Stimulated activated CD8-positive, alpha-beta memory T cell treated with anti-CD3 and anti-CD28 coated beads, Interleukin-4, amount 100 ng/mL, for 4 hours (primary cell): ENCODE measurements at places on chromosomes 13 and 19.

- no peak for DNase-seq
Measured at GRCh38 chr19:23992348-23992747, 77.7 kb downstream of the ZNF726 start.

DNA sequence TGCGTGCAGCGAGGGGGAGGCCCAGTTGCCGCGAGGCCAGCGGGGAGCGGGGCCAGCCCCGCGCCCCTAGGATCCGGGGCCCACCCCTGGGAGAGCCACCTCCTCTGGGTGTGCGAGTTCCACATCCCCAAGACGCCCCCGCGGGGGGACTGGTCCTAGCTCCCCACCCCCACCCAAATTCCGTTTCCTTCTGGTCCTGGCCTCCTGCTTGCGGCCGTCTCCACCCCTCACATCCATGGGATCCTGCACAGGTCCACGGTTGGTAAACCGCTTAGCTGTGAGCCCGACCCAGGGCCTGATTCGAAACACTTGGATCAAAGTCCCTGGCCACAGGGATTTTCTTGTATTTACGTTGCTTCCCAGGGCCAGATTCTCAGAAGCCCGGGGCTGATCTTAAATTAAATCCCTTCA is 324 bp upstream of the FBXO17 start:
- no peak for DNase-seq

- no peak for DNase-seq
Measured at GRCh38 chr13:85379433-85379832, 419.8 kb downstream of the SLITRK6 start.

GRCh38 chr19:38199340-38199739 is 24.7 kb downstream of the DPF1 start:
- no peak for DNase-seq

DNA sequence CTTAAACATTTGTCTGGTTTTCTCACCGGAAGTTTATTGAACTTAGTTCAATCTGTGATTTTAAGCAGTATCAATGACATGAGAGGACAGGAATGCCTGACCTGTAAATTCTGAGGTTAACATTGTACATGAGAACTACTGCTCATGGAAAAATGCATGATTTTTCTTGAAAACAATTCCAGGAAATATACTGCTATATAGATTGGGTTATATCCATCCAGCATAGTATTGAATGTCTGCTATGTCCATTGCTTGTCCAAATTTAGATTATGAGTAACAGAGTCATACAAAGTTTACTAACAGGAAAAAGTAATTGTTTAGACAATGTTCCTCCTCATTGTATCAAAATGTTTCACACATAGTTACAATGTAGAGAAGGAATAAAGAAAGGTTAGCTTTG is 606.8 kb downstream of the DACH1 start:
- DNase-seq = no peak

DNA sequence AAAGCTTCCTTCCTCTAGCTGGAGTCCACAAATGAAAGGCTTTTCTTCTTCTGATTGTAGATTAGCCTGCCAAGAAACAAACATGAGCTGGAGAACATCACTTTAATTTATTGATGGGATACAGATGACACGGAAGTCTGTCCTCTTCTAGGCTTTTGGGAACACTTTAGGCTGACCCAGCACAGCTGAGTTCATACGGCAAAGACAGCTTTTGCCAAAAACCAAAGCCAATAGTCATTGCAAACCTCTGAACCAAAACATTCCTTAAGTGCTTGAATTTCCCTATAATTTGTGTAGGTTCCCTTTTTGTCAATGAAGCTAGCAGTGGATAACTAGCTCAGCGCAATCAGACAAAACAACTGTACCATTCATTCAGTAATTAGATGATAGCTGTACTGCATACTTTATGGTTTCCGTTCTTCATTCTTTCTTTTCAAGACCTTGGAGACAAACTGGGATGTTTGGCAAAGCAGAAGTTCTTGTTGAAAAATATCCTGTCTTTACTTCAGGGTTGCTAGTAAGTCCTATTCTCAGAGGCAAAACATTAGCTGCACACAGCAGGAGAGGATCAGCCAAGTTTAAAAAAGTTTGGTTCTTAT is 95.7 kb upstream of the SPRY2 start:
- DNase-seq = no peak

GRCh38 chr19:44765033-44765948 is 12.4 kb upstream of the CBLC start:
- DNase-seq = no peak

GRCh38 chr19:46901701-46902401 is 41.1 kb downstream of the ARHGAP35 start:
- DNase-seq = no peak

DNA sequence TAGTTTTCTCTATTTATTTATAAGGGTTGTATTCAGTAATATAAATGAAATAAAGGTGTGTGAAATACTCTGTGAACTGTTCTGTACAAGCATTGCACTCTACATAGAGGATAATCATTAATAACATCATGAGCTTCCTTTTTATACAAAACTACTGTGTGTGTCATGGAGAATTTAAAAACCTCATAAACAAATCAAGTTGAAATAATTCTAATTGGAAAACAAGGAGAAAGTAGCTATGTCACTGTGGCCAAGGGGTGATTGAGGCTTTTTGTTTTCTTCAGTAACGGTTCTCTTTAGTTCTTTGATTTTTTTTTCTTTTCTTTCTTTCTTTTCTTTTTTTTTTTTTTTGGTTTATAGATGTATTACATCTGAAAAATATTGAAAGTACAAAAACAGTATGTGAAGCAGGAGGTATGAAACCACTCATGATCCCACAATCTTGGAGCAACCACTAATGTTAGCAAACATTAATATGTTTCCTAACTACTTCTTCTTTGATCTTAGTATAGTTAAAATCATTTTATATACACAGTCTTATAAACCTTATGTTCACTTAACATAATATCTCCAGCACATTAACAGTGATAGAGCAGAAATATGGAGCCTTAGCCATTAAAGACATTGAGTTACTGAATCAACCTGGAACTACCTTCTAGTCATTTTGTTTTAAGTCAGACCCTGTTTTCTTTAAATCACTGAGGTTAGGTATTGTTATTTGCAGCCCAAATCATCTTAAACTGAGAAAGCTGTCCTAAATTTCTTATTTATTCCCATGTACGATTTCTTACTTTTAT is 45.4 kb downstream of the WDFY2 start:
- no peak for DNase-seq

GRCh38 chr19:46571495-46571894 is 29.6 kb upstream of the CALM3 start:
- DNase-seq = no peak

DNA sequence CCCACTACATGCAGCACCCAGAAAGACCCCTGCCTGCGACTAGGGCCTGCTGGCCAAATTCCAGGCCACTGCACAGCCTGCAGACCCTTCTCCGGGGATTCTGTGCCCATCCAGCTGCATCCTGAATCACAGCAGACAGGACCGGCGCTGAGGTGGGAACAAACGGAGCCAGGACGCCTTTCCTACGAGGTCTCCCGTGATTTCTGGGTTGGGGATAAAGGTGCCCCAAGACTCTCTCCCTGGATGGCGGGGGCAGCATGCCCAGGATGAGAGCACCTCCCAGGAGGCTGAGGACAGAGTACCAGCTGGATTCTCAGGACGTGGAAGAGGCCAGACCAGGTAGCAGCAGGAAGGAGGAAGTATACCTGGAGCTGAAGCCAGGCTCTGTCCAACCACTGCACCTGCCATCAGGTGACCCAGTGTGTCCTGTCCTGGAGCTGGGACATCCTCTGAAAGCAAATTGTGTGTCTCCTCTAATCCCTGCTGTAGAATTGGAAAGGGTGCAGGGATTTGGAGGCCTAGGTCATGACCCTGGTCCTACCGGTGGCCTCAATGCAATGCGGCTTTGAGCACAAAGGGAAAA is 3.4 kb upstream of the FUT5 start:
- DNase-seq = no peak

GRCh38 chr19:47315125-47315821 is 5.6 kb downstream of the C5AR1 start:
- no peak for DNase-seq

- DNase-seq = no peak
Measured at GRCh38 chr13:76307142-76307541, 579.1 kb downstream of the KCTD12 start.

- DNase-seq = no peak
Measured at GRCh38 chr19:14089662-14090508, 666 bp downstream of the SAMD1 start.

GRCh38 chr13:79427265-79427664 is 21.2 kb upstream of the RBM26 start:
- DNase-seq = no peak

GRCh38 chr19:43560687-43561086 is 14.6 kb downstream of the XRCC1 start:
- no peak for DNase-seq

DNA sequence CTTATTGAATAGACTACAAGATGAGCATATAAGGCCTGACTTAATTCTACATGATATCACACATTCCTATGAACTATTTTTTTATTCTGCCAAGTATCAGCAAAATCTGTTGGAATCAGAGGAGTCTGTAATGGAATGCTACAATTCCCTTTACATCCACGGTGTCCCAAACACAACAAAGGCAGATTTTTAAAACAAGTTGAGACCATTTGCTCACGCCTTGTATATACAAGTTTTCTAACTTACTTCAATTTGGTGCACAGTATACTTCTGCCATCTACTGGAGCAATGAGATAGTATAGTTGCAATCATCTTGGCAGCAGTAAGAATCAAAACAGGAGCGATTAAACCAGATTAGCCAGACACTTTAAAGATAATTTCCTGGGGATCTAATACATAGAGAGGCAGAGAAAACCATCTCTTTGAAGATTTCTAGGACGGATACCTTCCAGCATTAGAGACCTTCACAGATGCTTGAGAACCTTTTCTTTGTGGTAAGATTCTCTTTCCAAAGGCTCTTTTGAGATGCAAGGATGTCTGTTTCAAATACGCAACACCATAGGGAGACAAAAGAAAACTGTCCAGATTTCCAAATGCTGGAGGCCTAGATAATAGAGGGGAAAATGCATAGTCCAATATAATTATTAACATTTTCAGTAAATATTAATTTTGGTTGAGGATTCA is 302.0 kb upstream of the MIR17HG start:
- DNase-seq = no peak

DNA sequence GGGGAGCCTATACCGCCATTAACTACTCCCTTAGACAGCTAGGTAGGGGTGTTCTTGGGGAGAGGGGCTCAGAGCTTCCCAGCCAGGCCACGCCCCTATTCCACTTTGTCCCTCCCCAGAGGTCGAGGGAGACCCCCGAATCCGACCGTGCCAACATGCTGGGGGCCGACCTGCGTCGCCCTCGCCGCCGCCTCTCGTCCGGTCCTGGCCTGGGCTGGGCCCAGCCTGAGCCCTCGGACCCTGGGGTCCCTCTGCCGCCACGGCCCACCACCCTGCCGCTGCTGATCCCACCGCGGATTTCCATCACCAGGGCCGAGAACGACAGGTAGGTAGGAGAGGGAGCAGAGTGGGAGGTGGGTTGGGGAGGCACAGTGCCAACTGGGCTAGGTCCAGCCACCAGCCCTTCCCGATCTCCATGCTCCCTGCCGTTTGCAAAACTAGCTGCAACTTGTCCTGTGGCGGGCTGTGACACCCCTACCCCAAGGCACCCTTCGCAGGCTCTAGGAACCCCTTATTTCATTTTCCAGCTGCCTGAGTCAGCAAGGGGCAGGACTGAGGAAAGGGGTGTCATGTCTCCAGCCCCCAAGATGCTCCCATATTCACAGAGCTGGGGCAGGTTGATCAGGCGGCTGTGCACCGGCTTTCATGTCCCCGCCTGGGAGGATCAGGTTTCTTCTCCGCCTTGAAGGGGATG is 2.6 kb upstream of the PDE4A start:
- no peak for DNase-seq

- no peak for DNase-seq
Measured at GRCh38 chr19:53055117-53055516, 10.6 kb downstream of the ERVV-2 start.

DNA sequence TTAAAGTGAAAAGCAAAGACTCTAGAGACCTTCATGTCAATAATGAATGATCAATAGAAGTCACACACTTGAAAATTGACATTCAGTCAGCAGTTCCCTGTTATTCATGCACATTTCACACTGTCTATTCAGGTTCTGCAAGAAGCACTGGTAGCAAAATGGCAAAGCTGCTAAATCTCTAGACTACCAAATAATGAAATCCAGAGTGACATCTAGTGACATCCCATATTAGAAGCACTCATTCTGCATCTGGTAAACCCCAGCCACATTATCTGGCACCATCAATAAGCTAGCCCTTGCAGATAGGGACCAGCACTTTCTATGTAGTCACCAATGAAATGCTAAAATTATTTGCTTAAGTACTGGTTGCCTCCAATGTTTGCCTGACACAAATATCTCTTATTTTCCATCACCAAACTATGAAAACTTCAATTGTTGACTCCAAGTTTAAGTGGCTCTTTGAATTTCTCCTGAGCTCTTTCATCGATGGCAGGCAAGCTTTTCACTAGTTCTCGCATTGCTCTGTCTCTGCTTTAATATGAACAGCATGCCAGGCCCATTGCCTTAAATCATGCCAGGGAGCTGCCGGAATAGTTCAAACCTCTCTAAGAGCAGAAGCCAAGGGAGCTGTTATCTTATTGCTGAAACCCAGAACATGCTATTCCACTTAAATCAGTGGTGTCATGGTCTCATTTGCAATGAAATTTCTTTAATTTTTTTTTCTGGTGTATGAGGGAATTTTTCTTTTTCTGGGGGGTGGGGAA is 409.9 kb downstream of the MZT1 start:
- DNase-seq = no peak

- no peak for DNase-seq
Measured at GRCh38 chr13:79585033-79585432, 104.1 kb downstream of the NDFIP2 start.

DNA sequence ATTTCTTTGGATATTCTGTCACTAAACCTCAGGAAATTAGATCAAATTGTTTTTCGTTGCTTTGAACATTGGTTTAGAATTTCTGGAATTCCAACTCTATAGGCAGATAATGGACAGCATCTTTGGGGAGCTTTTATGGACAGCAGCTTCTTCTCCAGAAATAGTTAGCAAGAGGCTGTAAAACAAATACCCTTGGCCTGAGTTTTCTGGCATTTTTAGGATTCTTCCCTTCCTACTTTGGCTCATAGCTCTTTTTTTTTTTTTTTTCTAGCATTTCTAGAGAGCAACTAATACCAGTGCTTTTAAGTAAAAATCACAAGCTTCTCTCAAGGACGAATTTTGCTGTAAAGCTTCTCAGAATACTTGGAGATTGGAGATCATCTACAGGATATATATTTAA is 169.8 kb upstream of the SPRY2 start:
- DNase-seq = no peak

GRCh38 chr13:76175961-76176725 is 540.0 kb downstream of the LMO7 start:
- DNase-seq = no peak
